Cerebellum (tissue), 4 donors: ENCODE measurements at places on chromosomes 3 and 15. TPM values are rescaled to one million over a fixed set of nuclear protein-coding genes. Genes with fewer than 3 reads are reported as not detected.

HRG gene
- total RNA-seq = not detected

ITGA11 gene
- 4.2 TPM for total RNA-seq

MAP2K5 gene
- total RNA-seq = 17.0 TPM

CLDN16 gene
- not detected for total RNA-seq

PCBP4 gene
- total RNA-seq = 55.5 TPM

CLSTN2 gene
- 26.9 TPM for total RNA-seq
